ENCODE measurements at places on chromosomes 11 and 22.

GRCh38 chr22:17963015-17963414 lies 61.3 kb downstream of the MICAL3 start:
- DNase-seq, result no peak

DNA sequence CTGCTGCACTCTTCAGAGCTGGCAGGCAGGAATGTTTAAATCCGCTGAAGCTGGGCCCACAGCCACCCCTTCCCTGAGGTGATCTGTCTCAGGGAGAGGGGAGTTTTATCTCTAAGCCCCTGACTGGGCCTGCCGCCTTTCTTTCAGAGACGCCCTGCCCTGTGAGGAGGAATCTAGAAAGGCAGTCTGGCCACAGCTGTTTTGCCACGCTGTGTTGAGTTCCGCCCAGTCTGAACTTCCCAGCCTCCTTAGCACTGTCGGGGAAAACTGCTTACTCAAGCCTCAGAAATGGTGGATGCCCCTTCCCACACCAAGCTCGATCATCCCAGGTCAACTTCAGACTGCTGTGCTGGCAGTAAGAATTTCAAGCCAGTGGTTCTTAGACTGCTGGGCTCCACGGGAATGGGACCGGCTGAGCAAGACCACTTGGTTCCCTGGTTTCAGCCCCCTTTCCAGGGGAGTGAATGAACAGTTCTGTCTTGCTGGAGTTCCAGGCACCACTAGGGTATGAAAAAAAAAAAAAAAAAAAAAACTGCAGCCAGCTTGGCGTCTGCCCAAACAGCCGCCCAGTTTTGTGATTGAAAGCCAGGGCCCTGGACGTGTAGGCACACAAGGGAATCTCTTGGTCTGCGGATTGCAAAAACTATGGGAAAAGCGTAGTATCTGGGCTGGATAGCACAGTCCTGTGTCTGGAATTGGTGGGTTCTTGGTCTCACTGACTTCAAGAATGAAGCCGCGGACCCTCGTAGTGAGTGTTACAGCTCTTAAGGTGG lies 127.4 kb downstream of the SPON1 start:
- DNase-seq, result no peak

DNA sequence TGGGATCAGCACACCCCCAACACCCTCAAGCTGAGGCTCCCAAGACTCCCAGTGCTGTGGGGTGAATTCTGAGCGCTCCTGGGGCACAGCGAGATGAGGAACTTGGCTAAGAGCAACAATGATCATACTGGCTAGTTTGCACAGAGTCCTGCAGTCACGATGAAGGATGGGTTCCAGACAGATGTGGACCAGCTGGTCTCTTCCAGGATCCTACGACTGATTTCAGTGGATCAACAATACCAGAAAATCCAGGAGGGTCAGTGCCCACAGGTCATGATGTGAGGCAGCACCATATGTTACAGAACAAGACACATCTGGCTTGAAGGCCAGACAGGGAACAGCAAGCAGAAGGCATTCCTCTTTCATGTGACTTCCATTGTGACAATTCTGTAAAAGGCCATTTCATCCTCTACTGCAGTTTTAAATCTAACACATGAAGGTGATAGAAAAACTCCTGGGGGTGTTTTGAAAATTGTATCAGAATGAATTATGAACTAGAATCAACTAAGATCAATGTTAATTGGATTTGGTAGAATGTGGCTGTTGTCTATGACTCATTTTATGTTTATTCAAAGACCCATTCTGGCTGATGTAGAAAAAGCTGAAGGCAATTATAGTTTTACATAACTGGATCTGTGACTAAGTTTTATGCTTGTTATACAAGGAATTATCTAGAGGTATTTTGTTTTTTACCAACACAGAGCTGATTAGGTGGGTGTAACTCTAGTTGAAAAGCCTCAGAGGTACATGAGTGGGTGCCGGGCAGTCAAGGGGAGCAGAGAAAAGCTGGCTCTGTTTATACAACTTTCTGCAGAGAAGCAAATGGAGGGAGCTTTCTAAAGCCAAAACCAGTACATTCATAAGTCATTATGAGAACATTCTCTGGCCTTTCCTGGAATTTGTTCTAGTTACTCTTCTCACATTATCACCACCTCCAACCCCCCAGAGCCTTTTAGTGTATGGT lies 29.1 kb downstream of the OR52K1 start:
- no peak for DNase-seq

GRCh38 chr11:11035331-11035730 lies 177.5 kb upstream of the ZBED5 start:
- no peak for DNase-seq

- DNase-seq, result no peak
These were observed 21.1 kb downstream of the KCNJ4 start for GRCh38 chr22:38433871-38434270.

DNA sequence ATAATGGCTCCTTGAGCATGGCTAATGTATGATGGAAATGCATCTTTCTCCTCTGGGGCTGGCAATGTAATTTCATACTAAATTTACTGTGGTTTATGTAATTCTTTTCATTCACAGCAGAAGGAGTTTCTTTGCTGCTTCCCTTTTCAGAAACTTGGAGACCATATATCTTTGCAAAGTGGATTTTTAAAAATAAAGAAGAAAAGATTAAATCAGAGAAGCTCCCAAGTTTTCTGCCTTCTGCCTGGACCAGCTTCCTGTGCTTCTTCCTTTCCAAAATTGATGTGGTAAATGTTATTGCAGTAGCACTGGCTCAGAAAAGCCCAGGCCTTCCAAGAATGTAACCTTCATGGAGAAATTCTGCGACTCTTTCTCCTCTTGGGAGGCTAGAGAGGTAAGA lies 300.1 kb upstream of the NCAM1 start:
- DNase-seq, result no peak

DNA sequence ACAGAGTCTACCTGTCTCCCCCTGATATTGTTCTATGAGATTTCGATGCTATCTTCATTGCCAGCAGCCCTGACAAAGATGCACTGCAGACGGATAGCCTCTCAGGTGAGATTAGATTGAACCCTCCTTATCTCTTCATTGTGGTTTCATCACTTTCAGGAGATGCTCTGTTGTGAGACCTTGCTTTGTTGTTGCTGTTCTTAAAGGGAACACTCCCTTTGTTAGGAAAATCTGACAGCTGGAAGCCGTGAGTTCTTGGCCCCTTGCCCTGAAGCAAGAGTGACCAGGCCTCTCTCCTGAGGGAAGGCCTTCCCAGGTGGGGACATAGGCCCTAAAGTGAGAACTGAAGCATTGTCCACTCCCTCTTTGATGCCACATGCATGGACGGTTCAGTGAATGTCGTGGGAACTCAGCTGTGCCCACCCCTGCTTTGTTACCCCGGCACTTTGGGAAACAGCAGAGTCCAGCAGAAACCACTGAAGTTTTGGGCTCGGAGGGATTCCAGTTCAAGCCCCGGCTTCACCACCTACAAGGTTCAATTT lies 976.1 kb downstream of the TBC1D22A start:
- no peak for DNase-seq

GRCh38 chr11:83895516-83895915 lies 609.3 kb upstream of the CCDC90B start:
- no peak for DNase-seq

- DNase-seq, result no peak
These were observed 39.6 kb downstream of the NUMA1 start for GRCh38 chr11:72040491-72041363.

DNA sequence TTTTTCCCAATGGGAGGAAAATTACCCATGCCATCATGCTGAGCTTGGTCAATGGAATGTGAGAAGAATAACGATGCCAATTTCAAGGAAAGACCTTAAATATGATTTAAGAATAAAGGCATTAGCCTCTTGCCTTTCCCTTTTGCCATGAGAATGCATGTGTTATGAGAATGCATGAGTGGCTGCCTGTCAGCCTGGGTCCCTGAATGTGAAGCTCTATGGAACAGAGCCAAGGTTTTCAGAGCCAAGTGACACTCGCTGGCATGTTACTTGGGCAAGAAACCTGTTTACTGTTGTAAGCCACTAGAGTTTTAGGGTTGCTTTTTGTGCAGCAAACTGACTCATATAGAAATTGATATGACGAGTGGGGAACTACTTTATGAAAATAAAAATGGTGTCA lies 75.7 kb downstream of the JRKL start:
- no peak for DNase-seq

DNA sequence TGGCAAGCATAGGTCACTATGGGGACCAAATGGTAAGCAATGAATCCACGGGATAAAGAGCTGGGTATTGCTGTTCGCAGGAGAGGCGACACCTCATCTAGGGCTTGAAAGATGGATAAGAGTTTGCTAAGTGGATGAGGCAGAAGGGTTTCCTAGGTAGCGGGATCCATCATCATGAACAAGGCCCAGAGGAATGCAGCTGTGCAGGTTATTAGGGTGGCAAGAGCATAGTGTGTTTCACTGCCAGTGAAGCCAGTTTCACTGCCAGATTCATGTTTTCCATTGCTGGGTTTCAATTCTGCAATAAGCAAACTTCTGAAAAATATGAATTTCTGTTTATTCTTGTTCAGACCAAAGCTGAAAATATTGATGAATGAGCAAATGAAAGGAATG lies 27.2 kb downstream of the WEE1 start:
- DNase-seq, result no peak

DNA sequence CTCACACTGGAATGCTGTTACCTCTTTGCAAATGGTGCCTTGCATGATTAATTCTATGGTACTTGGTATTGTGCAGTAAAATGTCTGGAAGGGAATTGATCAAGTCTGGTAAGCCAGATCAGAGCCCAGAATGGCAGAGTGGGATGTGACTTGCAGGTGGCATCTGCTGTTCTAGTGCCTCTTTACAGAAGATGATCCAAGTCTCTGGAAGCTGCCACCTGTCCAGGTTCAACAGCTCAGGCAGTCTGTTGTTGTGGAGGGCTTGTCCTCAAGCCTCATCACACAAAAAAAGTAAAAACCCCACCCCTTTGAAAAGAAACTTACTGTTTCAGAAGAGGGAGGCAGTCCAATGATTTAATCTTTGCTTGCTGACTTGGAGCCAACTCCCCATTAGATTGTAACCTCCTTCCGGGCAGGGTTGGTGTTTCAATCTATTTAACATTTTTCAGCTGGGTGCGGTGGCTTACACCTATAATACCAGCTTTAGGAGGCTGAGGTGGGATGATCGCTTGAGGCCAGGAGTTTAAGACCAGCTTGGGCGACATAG lies 17.1 kb downstream of the ZNRF3 start:
- DNase-seq, result no peak

GRCh38 chr22:38014083-38014482 lies 29.7 kb upstream of the SOX10 start:
- no peak for DNase-seq

GRCh38 chr11:8016440-8016839 lies 29.3 kb downstream of the EIF3F start:
- no peak for DNase-seq

DNA sequence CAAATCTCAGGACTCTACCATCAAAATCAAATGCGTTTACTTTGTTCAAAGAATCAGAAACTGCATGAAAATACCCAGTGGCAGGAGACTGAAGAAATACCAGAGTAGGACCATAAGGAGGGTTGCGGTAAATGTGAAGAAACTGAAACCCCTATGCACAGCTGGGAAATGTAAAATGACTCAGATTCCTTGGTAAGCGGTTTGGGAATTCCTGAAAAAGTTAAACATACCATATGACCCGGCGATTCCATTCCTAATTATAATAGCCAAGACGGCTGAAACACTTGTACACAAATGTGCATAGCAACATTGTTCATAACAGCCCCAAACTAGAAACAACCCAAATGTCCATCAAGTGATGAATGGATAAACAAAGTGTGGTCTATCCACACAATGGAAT lies 114.1 kb upstream of the GRAMD1B start:
- no peak for DNase-seq

- DNase-seq, result no peak
These were observed 40.2 kb upstream of the EED start for GRCh38 chr11:86204356-86204755.

- no peak for DNase-seq
These were observed 2.5 kb downstream of the GLYATL1 start for GRCh38 chr11:58941838-58942237.

DNA sequence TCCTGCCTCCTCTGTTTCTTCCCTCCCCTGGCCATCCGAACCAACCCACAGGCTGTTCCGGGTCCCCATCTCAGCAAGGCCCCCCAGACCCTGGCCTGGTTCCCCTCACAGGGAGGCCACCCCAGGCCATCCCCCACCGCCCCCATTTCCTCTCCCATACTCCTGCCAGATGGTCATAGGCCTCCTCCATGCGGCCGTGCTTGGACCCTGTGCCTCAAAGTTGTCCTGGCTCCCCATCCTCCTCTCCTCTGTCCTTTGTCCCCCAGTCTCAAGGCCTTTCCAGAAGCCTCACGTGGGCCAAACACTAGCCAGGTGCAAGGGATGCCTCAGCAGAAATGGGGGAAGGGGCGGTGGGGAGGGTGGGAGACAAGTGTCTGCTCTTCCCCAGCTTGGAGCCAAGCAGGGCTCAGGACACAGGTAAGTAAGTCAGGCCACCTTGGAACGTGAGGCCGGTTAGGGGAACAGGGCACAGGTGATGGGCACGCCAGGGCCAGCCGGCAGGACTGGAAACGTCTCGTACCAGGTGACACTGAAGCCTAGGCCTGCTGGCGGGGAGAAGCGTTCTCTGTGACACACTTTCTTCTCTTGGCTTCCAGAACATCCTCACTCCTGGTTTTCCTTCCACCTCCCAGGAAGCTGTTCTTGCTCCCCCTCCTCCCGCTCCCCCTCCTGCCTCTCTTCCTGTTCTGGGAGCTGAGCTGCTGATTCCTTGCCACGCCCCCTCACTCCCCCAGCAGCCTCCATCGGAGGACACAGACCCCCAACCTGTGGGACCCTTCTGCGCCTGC lies 31.5 kb upstream of the SLC22A12 start:
- no peak for DNase-seq

DNA sequence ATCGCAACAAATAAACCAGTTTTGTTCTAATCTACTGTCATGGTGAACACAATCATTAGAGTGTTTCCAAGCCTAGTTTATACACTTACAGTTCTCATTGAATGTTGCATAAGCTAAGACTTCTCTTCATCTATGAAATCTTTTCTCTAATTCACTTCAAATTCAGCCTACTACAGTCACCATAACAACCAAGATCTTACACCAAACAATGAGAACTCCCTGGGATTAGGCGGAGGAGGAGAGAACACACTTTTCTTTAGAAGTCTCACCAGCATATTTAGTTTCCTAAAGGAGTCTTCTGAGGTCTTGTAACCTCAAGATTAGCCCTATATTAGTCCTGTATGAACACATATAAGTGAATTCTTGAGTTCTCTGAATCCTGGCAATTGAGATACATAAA lies 1889.7 kb downstream of the LRRC4C start:
- DNase-seq, result no peak
